Stimulated activated CD8-positive, alpha-beta memory T cell treated with anti-CD3 and anti-CD28 coated beads, Interleukin-7, amount 100 ng/mL, for 4 hours (primary cell): ENCODE measurements at places on chromosomes 4 and X.
A peak's percentile ranks its signal among the peaks of the same experiment; 100 is the strongest.

- DNase-seq, result peak; percentile 15
Observed at GRCh38 chr4:77203380-77204197, 46.6 kb downstream of the CCNG2 start.

GRCh38 chr4:107380836-107381438 lies 339.1 kb downstream of the PAPSS1 start:
- no peak for DNase-seq

DNA sequence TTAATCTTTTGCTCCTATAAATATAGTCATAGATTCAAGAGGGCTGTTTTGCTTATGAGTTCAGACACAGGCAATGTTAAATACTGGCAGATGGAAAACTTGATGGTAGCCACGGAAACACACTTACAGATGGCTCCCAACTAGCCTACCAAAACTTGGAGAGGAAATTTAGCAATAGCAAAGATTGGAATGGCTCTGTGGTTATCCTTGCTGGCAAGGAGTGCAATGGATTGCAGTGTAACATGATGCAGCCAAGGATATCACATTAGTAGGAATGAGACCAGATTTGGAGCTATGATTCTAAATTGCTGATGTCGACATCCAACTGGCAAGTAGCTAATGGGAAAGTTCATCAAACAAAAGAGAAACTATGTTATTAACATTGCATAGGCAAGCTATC lies 791.0 kb upstream of the DIAPH2 start:
- no peak for DNase-seq

- DNase-seq, result no peak
Observed at GRCh38 chr4:78581618-78582017, 30.0 kb downstream of the ANXA3 start.

GRCh38 chr4:26194764-26195163 lies 126.0 kb upstream of the RBPJ start:
- DNase-seq, result no peak

DNA sequence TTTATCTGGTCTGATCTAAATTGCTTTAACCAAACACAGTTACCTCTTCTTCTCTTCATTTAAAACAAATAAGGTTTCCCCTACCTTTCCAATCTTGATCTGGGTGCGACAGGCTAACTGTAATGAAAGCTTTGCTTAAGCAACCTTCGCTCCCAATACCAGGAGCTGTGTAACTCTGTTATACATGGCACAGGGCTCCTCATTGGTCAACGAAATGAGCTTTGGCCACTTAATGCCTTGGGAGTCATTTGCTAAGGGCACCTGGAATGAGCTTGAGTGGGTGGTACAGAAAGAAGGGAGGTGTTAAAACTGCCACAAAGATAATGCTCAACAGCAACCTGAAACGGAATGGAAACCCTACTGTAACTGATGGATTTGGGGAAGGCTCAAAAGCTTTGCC lies 140.5 kb downstream of the CHRNA9 start:
- no peak for DNase-seq

DNA sequence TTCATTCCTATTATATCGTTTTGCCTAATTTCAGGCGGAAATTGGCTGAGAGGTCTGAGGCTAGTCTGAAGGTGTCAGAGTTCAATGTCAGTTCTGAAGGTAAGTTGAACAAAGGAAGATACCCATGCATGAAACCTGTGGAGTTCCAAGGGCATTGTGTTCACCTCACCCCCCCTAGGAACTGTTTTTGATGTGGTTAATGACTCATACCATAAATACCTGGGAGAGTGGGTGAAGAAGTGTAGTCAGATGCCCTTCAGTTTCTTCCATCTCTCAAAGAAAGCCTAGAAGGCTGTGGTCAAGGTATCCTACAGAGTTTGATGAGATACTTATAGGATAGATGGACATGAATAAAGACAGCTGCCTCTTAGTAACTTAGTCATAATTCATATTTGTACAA lies 2.7 kb downstream of the UTP14A start:
- DNase-seq, result no peak

DNA sequence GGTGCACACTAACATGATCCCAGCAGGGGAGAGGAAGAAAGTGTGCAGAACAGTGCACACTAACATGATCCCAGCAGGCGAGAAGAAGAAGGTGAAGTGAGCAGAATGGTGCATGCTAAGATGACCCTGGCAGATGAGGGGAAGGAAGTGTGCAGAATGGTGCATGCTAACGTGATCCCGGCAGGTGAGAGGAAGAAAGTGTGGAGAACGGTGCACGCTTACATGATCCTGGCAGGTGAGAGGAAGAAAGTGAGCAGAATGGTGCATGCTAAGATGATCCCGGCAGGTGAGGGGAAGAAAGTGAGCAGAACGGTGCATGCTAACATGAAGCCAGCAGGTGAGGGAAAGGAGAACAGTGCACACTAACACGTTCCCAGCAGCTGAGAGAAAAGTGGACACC lies 83.7 kb downstream of the ACOX3 start:
- DNase-seq, result no peak

DNA sequence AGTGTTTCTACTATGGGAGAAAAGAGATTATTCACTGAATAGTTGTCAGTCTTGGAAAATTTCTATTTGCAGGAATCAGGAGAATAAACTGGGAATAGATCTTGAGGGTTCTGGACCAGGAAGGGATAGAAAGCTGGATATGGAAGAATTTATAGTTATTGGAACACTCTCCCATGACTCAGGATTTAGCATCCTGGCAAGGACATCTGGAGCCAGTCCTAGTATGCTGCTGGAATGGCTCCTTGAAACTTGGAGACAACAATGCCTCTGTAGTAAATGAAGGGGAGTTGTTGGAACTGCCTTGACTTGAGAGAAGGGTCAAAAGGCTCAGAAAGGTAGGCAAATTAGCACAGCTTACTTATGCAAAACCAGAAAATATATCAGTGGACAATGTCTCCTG lies 23.5 kb upstream of the THOC2 start:
- DNase-seq, result no peak

DNA sequence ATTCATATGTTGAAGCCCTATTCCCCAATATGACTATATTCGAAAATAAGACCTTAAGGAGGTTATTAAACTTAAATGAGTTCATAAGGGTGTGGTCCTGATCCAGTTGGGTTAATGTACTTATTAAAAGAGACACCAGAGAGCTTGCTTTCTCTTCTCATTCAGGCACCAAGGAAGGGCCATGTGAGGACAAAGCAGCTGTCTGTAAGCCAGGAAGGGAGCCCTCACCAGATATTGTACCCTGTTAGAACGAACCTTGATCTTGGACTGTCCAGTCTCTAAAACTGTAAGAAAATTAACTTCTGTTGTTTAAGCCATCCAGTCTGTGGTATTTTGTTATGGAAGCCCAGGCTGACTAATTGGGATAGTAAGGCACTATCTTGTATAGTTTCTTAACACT lies 9.1 kb upstream of the YTHDC1 start:
- no peak for DNase-seq

DNA sequence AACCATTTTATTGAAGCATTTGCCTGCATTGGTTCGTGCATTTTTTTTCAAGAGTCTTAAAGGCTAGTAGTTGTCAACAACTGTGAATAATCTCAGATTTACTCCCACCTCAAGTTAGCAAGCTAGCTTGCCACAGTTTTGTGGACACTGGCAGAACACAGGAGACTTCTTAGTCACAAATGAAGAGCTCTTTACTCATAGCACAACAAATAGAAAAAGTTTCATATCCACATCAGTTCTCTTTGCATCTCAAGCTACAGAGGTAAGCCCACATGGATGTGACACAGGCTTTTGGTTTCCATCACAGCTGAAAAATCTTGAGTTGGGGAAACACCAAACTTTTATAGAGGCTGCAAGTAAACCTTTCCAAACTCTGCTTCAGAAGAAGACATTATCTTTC lies 2315.7 kb upstream of the TENM3 start:
- no peak for DNase-seq

GRCh38 chrX:63920875-63921274 lies 135.9 kb upstream of the ARHGEF9 start:
- no peak for DNase-seq

DNA sequence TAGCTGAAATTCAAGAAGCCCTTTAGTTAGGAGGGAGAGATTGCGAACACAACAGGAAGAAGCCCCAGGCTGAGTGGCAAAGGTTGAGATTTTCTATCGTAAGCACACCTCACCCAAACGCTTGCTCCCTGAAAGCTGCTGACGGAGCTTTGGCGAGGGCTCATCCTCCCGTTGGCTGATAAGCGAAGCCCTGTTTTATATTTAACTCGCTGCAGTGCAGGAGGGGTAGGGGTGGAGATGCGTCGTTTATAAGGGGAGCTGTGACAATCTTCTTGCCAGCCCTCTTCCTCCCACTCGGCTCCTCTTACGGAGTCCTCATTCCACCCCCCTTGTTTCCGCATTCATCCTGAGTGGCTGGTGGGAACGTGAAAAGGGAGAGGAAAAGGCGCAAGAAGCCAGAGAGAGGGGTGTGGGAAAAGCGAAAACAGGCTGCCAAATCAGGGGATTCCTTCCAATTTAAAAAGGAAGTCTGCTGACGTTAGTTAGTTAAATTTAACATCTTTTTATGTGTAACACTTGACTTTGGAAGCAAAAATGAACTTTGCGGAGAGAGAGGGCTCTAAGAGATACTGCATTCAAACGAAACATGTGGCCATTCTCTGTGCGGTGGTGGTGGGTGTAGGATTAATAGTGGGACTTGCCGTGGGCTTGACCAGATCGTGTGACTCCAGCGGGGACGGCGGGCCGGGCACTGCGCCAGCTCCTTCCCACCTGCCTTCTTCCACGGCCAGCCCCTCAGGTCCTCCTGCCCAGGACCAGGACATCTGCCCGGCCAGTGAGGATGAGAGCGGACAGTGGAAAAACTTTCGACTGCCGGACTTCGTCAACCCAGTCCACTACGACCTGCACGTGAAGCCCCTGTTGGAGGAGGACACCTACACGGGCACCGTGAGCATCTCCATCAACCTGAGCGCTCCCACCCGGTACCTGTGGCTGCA lies at the start of gene ENPEP:
TSS of gene ENPEP (plus strand) at position 275 of the 938 bp plus-strand sequence. CDS start at position 535, 260 bp downstream.
- DNase-seq, result no peak

DNA sequence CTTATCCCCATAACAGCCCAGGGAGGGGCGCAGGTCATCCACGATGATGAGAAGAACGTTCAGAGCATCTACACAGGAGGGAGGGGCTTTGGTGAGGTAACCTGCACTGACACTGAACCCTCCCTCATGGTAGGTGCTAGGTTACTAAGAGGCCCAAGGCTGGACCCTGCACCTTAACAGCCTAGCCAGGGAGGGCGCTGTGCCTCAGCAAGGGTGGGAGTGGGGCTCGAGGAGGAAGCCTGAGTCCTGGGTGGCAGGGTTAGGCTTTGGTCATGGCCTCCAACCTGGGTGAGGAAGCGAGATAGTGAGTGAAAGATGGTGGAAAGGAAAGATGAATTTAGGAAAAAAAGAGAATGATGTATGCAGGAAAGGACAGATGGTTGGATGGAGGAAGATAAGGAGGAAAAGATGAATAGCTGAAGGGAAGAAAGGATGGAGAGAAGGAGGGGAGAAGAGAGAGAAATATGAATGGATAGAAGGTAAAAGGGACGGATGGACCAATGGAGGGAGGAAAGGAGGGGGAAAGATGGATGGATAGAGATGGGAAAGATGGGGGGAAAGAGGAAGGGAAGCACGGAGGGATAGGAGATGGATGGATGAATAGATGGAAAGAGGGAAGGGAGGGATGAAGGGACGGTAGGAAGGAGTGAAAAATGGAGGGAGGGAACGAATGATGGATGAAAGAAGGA lies 736 bp downstream of the IDS start:
- peak; percentile 46 for DNase-seq

- no peak for DNase-seq
Observed at GRCh38 chrX:120207009-120207605, 43.5 kb upstream of the ZBTB33 start.

- no peak for DNase-seq
Observed at GRCh38 chrX:46755671-46756070, 3.2 kb downstream of the SLC9A7 start.

- DNase-seq, result no peak
Observed at GRCh38 chr4:118975449-118976192, 87.0 kb downstream of the SYNPO2 start.

- DNase-seq, result no peak
Observed at GRCh38 chr4:124658795-124659194, 53.7 kb downstream of the ANKRD50 start.

GRCh38 chr4:26785810-26786209 lies 74.8 kb upstream of the STIM2 start:
- DNase-seq, result no peak

DNA sequence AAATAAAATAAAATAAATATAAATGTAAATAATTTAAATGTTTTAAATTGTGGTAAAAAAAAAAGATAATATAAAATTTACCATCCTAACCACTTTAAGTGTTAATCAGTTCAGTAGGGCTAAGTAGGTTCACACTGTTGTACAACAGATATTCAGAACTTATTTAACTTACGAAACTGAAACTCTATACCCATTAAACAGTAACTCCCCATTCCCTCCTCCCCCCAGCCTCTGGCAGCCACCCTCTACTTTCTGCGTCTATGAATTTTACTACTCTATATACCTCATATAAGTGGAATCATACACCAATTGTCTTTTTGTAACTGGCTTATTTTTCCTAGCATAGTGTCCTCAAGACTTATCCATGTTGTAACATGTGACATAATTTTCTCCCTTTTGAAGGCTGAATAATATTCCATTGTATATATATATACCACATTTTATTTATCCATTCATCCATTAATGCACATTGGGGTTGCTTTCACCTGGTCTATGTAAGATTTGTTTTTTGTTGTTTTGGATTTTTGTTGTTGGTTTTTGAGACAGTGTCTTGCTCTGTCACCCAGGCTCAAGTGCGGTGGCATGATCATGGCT lies 32.5 kb upstream of the ELF2 start:
- DNase-seq, result no peak

GRCh38 chrX:33204889-33205288 lies 6.5 kb downstream of the DMD start:
- DNase-seq, result no peak

- DNase-seq, result no peak
Observed at GRCh38 chrX:119738742-119739141, 19.6 kb upstream of the SOWAHD start.

GRCh38 chr4:26900765-26901164 lies 40.1 kb downstream of the STIM2 start:
- DNase-seq, result no peak

GRCh38 chrX:154990496-154990895 lies 32.0 kb downstream of the F8 start:
- DNase-seq, result no peak

GRCh38 chrX:9765072-9765736 lies 443 bp downstream of the GPR143 start:
- DNase-seq, result no peak

DNA sequence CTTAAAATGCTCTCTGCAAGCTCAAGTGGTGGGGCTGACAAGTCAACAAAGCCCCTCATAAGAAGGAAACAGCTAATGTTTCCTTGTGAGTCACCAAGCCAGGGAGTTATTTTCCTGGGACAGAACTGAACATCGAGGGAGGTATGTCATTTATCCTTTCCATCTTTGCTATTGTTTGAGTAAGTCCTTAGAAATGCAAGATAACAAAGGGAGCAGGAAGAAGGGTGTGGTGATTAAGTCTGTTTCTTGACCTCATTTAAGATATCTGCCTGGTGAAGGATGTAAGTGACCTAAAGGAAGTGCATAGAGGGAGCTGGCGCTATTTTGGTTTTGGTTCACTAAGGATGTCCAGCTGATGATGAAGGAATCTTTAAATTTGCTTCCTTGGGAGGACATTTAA lies 39.9 kb downstream of the ATG4A start:
- no peak for DNase-seq
